ENCODE measurements at places on chromosomes 2 and 18.

GRCh38 chr2:73986085-73986681 lies 1.5 kb downstream of the TET3 start:
- DNase-seq = peak; percentile 31

- no peak for DNase-seq
Observed at GRCh38 chr2:128410758-128411215, 92.1 kb upstream of the HS6ST1 start.

DNA sequence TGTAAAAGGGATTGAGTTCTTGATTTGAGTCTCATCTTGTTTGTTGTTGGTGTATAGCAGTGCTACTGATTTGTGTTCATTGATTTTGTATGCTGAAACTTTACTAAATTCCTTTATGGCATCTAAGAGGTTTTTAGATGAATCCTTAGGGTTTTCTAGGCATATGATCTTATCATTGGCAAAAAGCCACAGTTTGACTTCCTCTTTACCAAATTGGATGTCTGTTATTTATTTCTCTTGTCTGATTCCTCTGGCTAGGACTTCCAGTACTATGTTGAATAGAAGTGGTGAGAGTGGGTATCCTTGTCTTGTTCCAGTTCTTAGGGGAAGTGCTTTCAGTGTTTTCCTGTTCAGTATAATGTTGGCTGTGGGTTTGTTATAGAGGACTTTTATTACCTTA lies 4.8 kb downstream of the ANKAR start:
- no peak for DNase-seq

DNA sequence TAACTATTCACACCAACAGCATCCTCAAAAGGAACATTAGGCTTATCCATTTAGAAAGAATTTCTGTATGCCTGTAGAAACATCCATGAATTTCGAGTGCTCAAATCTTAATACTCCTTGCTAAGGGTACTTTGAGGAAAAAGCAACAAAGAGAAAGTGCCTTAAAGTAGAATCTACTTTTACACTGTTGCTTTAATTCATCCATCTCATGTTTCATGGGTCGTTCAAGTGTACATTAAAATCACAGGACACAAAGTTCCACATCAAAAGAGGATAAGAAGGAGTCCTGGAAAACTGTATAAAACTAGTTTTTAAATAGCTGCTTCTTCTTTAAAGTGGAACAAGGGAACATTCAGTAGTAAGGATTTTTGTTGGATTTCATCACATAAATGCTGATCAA lies 54.5 kb downstream of the LRP1B start:
- DNase-seq = no peak

DNA sequence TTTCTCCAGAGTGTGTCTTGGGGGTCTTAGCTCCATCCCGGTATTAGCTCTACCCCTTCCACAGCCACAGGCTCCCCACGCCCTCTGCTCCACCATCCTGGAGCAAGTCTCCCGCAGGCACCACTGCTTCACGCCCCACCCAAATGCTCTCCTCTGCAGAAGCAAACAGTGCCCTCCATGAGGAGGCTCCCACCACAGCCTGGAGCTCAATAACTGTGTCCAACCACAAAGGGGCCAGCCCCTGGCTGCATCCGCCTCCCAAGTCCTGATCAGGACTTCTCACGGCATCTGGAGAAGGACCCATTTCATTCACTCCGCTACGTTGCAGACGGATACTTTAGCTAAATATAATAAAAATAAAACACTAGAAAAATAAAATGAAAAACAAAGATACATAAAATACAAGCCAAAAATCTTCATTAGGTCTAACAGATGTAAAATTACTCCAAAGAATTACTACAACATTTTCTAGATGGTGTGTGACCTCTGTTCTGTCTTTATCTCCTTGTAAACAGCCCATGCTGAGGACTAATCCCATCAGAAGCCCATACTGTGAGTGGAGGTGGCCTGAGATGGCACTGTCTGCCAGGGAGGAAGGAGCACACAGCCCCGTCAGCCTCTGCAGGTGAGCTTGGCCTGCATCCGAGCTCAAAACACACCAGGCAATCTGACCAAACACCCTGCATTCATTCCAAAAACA lies 210.8 kb upstream of the RAB6C start:
- no peak for DNase-seq

GRCh38 chr2:8212239-8212638 lies 469.6 kb upstream of the ID2 start:
- no peak for DNase-seq

GRCh38 chr2:127672341-127673224 lies 2.7 kb downstream of the LIMS2 start:
- DNase-seq = no peak

DNA sequence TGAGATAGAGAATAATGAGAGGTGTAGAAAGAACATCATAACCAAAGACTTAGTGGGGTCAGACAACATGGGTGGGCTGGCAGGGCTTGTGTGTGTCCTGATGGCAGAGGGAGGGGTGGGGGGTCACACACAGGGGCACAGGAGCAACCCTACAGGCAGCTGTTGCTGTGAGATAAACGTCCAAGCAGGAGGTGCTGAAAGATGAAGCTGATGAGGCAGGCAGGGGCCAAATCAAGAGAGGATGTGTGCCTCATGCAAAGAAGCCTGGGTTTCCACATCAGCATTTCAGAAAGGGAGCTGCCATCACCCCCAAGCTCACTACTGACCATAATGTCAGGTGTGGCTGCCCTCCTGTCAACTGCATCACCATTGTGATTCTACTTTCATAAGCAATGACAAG lies 16.0 kb upstream of the SKA1 start:
- DNase-seq = no peak

DNA sequence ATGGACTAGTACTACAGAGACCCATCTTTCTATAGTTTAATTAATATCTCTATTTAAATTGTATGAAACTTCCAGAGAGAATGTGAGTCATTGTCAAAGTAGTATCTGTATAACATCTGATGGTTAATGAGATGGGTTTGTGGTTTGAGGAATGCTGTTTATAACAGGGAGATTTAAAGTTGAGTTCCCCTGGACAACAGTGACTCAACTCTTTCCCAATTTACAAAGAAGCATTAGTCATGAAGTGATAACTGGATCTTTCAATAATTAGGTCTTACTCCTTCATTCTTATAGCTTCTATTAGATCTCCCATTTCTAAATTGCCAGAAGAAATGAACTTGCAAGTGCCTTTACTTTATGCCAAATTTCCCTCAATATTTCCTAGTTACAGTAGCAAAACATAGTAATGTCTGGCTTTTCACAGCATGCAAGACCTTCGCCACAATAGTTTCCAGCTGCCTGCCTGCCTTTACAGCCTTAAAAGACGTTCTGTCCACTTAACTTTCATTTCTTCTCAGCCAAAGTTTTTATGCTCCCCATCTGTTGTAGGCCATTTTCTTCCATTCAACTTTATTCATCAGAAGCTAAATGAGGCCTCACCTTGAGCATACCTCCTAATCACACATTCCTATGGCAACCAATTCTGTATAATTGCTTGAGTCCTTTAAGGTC lies 47.7 kb upstream of the WDR75 start:
- no peak for DNase-seq

- no peak for DNase-seq
Observed at GRCh38 chr2:223247136-223247535, 195.1 kb downstream of the KCNE4 start.

DNA sequence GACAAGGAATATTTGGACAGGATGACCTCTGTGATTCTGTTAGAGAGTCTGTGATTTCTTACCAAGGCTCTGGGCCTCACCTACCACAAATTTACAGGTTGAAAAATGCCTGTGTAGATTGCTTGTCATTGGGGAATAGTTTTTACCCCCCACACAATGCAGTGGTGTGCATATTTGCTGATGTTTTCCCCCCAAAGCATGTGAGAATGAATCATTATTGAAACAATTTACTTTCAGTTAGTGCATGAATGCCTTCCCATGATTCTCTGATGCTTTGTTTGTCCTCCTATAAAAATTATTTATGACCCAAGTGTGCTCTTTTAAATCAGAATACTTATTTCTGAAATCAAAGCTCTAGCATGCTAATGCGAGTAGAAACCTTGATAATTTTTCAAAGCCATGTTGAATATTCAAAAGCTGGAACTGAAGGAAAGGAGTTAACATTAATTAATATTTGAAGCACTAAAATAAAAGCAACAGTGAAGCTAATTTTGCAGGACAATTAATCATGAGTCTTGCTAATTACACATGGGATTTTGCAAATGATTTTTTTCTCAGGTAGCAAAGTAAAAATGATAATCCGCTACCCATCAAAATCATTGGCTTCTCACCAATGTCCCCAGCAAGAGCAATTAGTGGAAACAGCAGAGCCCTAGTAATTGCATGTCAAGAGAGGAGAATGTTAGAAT lies 361.2 kb upstream of the HNRNPA3 start:
- DNase-seq = no peak

GRCh38 chr18:3872641-3873040 lies 422.7 kb downstream of the TGIF1 start:
- DNase-seq = no peak

- no peak for DNase-seq
Observed at GRCh38 chr2:141475801-141476200, 655.0 kb downstream of the LRP1B start.

DNA sequence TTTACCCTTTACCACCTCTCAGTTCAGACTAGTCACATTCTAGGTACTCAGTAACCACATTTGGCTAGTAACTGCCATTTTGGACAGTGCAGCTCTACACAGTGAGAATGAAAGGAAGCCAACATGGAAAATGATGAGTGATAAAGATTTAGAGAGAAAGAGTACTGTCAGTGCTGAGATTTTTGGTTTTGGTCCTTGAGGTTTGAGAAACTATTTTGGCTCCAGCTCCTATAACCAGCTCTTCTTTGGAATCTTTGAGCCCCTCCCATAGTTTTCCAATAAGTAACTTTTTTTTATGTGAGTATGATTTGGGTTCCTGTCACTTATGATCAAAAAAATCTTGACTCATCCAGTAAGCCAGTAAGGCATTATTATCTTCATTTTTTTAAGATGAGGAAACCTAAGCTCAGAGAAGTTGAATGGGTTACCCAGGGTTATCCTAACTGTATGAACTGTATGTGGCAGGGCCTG lies 173.0 kb downstream of the BABAM2 start:
- DNase-seq = no peak
